Foreskin fibroblast (primary cell): ENCODE measurements at places on chromosomes 1 and 21.

- DNase-seq = no peak
These were observed 27.1 kb upstream of the CD34 start for GRCh38 chr1:207938016-207938415.

DNA sequence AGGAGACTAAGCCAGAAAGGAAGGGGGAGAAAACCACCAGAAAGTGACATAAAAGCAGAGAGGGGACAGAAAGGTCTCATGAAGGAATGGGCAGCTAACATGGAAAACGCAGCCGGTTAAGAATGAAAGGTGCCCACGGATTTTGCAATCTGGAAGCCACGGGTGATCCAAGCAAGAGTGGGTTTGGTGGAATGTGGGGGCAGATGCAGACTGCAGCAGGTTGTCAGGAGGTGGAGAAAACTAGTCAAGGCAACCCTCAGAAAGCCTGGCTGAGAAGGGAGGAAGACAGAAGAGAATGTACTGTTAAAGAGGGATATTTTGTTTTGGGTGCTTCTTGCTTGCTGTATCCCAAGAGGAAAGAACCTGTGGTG, 12.6 kb upstream of the SMIM12 start:
- DNase-seq = no peak

DNA sequence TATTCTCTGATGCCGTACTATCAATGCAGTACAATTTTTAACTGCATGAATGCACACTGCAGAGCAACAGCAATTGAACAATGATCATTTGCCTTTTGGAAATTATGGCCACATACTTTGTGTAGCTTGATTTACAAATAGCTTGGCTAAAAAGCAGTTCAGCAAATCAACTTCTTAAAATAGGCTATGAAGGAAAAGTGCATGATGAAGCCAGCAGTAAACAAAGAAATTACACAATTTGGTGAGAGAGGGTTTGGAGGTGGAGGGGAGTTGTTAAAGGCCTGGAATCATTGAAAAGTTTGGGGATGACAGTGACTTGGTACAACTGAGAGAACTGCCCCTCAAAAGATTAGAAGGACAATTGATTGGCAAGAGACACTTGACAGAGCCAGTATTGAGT, 6.5 kb downstream of the PIGM start:
- no peak for DNase-seq

DNA sequence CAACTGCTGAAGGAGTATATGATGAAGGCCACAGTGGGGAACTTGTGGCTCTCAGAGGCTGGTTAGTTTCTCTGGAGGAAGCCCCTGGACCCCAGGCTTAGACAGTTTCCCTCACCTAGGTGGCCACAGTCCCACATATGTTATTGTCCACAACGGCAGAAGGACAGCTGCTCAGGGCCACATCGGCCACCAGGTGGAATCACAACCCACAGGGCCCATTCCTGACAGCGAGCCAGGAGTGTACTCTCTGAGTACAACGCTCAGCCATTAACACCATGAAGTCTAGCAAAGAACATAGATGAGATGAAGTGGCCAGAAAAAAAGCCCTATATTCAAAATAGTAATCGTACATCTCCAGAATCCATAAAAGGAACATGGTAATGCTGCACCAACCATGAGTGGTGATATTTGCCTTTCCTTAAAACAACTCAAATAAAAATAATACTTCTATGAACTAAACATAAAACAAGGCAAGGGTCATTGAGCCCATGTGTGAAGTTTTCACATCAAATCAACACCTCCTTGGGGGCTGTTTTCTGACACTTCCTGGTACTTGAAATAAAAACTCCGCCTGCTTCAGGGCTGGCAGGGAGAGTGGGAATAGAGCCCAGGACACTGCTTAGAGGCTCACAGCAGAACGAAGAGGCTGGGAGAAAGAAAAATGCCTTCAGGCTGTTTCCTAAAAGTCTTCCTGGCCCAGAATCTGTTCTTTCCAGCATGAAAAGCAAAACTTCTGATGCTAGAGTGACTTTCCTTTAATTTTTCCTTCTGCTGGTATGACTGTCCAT, 383.3 kb downstream of the HHAT start:
- DNase-seq = no peak

DNA sequence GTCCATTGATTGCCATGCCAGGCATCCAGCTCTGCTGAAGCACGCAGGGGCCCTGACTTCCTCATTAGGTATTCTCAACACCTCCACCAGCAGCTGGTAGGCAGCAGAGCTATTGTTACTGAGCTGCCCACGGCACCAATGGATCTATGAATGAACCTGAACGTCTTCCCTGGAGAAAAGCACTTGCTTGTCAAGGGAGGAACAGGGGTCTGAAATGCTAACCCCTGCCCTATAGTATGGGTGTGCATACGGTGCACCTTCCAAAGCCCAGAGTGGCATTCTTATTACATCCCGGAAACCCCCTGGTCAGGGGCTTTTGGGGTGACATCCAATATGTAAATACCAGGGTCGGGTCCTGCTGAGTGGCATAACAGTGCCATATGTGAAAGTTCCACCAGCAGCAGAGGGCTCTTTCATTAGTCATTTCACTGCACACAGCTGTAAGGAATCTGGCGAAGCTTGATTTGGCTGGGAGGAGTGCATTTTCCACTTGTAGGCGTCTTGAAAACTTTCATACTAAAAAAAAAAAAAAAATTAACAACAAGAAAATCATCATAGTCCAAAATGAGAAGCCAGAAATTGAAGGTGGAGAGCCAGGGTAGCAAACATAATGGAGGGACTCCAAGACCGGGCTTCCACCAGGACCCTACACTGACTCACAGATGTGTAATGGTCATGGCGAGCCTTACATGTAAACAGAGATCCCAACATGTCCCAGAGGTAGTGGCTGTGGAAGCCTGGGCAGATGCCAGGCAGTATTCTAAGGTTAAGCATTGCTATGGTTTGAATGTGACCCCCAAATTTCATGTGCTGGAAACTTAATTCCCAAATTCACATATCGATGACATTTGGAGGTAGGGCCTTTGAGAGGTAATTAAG, 58.8 kb upstream of the PRDX6 start:
- peak; percentile 41 for DNase-seq

DNA sequence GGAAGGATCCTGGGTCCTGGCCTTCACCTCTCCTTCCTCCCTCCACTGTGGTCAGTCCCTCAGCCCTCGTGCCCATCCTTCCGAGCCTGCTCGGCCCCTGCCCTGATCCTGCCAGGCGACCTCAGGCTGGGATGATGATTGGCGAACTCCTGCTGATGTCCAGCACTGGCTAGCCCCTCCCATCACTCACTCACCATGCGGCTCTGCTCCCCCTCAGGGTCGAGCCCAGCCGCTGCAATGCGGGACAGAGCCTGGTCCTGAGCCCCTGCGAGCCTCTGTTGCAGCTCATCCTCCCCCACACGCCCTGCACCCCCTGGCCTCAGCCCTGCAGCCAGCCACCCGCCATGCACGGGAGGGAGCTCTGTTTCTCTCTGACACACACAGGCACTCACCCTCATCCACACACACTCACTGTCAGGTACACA, 100.2 kb downstream of the DMRTB1 start:
- no peak for DNase-seq

- DNase-seq = peak; percentile 84
These were observed 24.0 kb upstream of the DENND1B start for GRCh38 chr1:197799271-197799670.

DNA sequence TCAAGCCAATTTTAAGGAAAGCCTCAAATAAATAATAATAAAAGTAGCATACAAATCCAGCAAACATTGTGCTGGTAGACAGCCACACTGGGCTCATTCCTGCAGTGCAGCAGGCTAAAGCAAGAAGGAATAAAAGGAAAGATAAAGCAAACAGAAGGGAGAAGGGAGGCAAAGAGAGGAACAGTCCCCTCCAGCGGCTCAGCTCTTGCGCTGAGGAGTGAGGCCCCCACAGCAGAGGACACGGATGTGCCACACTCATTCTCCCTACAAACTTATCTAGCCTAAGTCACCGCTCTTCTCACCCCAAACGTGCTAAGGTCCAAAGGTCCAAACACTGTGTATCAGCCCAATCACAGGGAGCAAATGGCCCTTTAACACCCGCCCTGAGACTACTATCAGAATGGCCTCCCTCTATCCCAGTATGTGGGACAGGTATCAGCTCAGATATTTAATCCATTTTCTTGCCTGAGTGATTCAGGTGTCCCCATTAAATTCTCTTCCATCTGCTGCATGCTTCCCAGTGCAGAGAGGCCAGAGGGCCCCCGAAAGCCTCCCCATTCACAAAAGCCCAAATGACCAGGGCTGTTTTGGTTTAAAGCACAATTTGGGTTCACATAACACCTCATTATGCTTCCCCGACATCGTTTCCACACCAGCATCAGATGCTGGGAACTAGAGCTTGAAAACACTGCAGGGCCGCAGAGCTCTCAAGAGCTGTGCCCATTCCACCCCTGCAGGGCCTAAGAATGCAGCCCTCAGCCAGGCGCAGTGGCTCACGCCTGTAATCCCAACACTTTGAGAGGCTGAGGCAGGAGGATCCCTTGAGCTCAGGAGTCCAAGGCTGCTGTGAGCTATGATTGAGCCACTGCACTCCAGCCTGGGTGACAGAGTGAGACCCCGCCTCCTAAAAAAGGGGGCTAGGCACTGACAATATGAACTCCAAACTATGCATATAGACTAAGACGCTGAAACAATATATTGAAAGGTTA, 17.8 kb downstream of the CAPZB start:
- DNase-seq = no peak

- DNase-seq = no peak
These were observed 33.6 kb upstream of the GNG5 start for GRCh38 chr1:84539972-84540371.

GRCh38 chr1:63087966-63088365, 234.4 kb upstream of the FOXD3 start:
- peak; percentile 4 for DNase-seq

DNA sequence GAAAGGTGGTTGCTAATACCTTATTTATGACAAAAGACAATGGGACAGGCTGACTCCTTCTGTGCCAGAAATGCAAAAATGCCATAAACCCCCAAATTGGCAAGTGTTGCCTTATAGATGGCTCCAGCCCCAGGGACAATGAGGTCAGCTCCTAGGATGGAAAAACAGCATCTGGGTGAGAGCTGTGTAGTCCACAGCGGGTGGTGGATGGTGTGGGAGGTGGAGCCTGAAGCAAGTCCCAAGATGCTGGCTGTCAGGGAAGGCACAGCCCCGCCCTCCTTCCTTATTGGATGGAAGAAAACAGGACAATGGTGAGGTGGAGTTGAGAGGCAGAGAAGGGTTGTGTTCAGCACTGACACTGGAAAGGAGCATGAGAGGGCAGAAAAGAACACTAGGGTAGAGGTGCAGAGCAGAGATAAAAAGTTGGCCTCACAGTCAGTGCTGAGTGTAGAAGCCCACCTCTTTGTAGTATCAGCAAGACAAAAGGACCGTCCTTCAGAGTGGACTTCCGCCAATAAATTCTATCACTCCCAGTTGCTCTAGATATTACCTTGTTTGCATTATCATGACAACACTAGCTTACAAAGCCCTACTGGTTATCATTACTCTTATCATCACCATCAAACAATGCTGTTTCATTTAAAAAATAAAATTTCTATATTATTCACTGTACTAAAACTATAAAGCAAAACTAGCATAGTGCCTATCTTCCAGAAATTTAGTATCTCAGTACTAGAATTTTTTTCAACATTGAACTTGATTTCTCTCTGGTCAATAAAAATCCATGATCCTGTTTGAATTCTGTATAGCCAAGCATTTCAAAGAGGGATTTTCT, 3.7 kb upstream of the SDE2 start:
- DNase-seq = peak; percentile 62

GRCh38 chr1:203323587-203323986, 18.3 kb downstream of the BTG2 start:
- DNase-seq = no peak

DNA sequence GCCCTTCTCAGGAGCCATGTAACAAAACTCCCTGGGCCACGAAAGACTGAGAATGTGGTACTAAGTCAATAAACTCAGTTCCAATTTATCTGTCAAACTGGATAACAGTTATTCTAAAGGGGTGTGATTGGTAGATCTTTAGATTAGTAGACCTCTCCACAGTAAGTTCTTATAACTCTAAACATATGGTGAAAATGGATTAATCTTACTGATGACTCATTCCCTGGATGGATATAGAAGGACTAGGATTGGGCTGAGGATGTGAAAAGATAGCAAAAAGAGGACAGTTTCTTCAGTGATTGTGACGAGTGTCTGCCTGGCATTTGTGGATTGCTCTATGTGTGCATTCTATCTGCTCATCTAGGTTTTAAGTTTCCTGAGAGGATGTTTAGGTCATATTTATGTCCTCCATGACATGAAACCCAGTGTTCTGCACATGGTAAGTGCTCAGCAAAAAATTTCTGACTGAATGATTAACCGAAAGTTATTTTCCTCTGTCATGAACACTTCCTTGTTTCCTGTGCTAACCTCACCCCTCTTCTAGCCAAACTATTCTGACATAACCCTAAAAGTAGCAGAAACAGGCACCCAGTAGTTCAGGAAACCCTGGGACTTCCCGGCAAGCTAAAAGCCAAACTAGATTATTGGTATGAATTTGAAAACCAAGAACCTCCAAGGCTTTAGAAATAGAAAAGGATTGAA, 397.5 kb upstream of the PLXNA2 start:
- DNase-seq = no peak

- no peak for DNase-seq
These were observed 146.6 kb downstream of the TBX15 start for GRCh38 chr1:118841521-118841920.

GRCh38 chr1:203046984-203047630, 20.8 kb downstream of the PPFIA4 start:
- DNase-seq = peak; percentile 67

- DNase-seq = no peak
These were observed 361.5 kb upstream of the ZP4 start for GRCh38 chr1:238252033-238252802.

DNA sequence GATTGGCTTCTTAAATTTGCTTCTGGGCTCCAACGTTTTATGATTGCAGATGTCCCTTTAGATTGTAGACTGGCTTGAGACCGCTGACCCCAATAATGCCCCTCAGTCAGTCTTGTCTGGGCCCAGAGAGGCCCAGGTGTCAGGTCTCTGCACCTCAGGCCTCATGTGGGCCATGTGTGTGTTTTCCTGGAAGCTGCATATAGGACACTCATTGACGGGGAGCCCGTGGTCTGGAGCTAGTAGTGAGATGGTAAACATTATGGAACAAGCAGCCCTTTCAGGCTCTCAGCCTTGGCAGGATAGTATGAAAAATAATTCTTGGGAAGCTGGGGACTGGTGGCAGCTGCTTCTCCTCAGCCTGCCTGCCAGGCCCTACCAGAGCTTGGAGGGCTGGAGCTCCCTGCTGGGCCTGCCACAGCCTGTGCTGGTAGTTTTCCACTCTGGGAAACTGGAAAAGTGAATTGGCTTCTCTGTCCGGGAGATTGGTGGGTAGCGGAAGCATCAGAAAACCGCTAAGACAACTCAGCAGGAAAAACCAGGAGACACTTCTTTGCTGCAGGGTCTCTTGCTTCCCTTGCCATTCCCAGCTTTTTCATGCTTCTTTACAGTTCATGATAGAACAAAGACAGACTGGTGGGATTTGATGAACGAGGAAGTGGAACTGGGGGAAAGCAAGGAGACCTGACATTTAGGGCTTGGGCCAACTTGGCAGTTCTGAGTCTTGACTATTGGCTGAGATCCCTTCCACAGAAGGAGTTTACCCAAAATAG, 57.8 kb upstream of the HSD17B7 start:
- no peak for DNase-seq

- peak; percentile 20 for DNase-seq
These were observed 67.2 kb downstream of the TTLL7 start for GRCh38 chr1:83931658-83932253.
